Activated CD4-positive, alpha-beta T cell treated with anti-CD3 and anti-CD28 coated beads, Interleukin-2, amount 10 ng/mL, durations not matched to agents 7 days and 5 days (primary cell): ENCODE measurements at places on chromosomes 6 and 20. TPM values are rescaled to one million over a fixed set of nuclear protein-coding genes. Genes with fewer than 3 reads are reported as not detected.

Gene NEURL2
- total RNA-seq: 2.6 TPM

Gene SLC22A2
- total RNA-seq: not detected

Gene SMIM13
- 7.9 TPM for total RNA-seq

- H3K4me1 ChIP-seq: no peaks in the 10 kb centered on the region
- DNase-seq: peak; percentile 10
- H3K27me3 ChIP-seq: no peaks in the 10 kb centered on the region
- H3K36me3 ChIP-seq: no peaks in the 10 kb centered on the region
Observed at GRCh38 chr6:153947808-153948447, 91.1 kb upstream of the OPRM1 start.

DNA sequence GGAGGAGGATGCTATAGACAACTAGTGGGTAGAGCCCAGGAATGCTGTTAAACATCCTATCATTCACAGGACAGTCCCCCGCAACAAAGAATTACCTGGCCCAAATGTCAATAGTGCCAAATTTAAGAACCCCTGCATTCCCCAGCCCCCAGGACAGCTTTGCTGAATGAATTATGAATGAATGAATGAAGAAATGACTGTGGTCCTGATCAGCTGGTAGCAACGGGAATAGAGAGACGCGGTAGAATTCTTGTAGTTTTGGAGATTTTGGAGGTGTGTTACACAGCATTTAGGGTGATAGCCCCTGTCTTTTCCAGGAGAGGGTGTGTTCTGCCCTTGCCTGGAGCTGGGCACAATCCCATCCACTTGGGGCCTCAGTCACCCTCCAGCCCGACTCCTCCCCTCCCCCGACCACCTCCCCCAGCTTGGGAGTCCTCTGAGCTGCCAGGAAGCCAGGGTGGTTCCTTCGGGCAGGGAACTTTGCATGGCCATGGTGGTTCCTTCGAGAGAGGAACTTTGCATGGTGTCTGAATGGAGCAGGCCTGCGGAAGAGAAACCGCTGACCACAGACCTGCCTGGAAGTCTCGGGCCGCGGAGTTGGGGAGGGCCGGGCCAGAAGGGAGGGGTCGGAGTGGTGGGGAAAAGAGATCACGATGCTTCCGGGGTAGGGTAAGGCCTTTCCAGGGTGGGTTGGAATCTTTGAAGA is 1.0 kb upstream of the HCK start:
- no peaks in the 10 kb centered on the region for H3K36me3 ChIP-seq
- peaks cover 19% of the 10 kb centered on the region for H3K4me1 ChIP-seq
- no peak for DNase-seq
- H3K4me3 ChIP-seq: no peak overlapping the region

DNA sequence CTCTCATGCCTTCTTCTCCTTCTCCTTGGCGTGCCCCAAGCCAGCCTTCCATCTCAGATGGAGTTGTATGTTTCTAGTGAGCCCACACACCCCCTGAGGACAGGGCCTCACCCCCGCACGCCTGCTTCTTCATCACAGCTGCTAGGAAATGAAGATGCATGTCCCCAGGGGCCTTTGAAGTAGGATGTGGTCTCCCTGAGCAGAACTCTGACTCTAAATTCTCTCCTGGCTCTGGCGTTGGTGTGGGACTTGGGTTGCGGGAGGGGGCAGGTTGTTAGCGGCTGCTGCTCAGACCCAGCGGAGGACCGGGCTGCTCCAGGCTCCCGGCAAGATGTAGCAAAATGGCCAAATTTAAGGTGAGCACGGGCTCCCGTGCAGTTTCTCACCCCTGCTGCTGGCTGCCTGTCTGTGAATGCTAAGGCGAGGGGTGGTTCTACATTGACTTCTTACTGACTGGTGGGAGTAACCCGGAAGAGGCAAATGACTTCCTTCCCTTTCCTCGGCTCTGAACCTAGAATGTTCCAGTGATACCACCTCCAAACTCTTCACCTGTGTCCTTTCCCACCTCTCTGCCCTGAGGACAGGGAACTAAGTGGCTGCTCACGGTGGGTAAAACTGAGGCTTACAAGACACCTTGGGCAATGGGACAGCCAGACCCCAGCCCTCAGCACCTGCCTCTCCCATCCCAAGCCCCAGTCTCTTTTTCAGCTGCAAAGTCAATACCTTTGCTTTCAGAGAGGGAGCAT is 8.8 kb downstream of the SYNJ2 start:
- peaks cover 51% of the 10 kb centered on the region for H3K4me1 ChIP-seq
- H3K36me3 ChIP-seq: peaks cover 9% of the 10 kb centered on the region
- DNase-seq: peak; percentile 51
- peak overlapping the region; percentile 66 for H3K4me3 ChIP-seq

GRCh38 chr6:166402582-166403277 is 20.0 kb upstream of the MPC1 start:
- peaks cover 5% of the 10 kb centered on the region for H3K4me1 ChIP-seq
- H3K27me3 ChIP-seq: peaks cover 6% of the 10 kb centered on the region
- DNase-seq: no peak
- no peak overlapping the region for H3K4me3 ChIP-seq
- no peaks in the 10 kb centered on the region for H3K36me3 ChIP-seq
- no peak overlapping the region for H3K27ac ChIP-seq

DNA sequence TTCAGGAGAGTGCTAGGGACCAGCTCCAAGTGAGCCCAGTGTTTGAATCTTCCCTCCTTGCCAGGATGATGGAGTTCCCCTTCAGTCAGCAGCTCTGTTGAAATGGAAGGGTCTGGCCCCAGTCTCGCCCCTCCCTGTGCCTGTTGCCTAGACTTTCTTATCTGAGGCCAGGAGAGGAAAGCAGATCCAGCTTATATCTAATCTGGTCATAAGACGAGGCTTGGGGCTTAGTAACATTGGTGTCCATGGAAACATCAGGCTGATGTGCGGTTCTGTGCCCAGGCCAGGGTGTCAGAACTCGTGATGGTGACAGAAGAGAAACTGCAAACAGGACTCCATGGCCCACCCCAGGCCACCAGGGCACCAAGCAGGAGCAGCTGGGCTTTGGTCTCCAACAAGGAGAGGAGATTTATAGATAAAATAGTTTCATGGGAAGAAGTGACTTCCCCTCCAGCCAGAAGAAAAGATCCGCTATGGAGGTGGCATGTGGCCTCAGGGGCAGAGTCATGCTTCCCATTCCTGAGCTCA is 9.8 kb downstream of the MAS1L start:
- no peak overlapping the region for H3K4me3 ChIP-seq
- peaks cover 11% of the 10 kb centered on the region for H3K27me3 ChIP-seq
- H3K27ac ChIP-seq: no peak overlapping the region

- no peaks in the 10 kb centered on the region for H3K4me1 ChIP-seq
- H3K36me3 ChIP-seq: no peaks in the 10 kb centered on the region
- H3K27me3 ChIP-seq: no peaks in the 10 kb centered on the region
- no peak overlapping the region for H3K4me3 ChIP-seq
- H3K27ac ChIP-seq: no peak overlapping the region
- no peak for DNase-seq
Observed at GRCh38 chr6:101700655-101701054, 307.1 kb downstream of the GRIK2 start.

GRCh38 chr6:20583444-20583800 is 49.2 kb downstream of the CDKAL1 start:
- no peak for DNase-seq
- H3K27me3 ChIP-seq: no peaks in the 10 kb centered on the region
- peaks cover 10% of the 10 kb centered on the region for H3K4me1 ChIP-seq
- no peak overlapping the region for H3K4me3 ChIP-seq

DNA sequence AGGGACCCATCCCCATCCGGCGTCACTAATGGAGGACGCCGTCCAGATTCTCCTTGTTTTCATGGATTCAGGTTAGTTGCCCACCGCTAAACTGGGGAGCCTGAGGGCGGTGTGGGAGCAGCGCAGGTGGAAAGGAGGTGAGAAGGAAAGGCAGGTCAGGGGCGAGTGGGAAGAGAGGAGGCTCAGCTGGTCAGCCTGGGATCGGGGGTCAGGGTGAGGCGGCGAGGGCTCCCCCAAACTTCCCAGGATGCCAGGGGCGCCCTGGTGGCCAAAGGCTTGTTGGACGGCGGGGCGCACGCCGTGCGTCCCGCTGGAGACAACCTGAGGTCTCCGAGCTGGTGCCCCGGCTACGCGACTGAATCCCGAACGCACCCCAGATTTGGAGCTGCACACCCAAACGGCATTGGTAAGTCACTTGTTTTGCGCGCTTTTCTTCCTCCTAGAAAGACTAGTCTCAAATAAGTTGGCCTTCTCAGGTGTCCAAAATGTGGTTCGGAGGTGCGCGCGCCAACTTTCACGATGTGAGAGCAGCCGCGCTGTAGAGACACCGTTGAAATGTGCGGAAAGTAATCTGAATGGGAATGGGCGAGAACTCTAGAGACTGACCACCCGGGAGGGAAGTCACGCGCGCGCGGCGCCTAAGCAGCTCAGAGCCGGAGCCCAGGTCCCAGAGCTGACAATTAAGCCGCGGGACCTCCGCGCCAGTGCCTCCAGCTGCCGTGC is 9.7 kb downstream of the GNAS-AS1 start:
- no peak overlapping the region for H3K27ac ChIP-seq
- peaks cover 1% of the 10 kb centered on the region for H3K36me3 ChIP-seq
- H3K27me3 ChIP-seq: peaks cover 75% of the 10 kb centered on the region
- H3K4me1 ChIP-seq: peaks cover 20% of the 10 kb centered on the region
- DNase-seq: no peak

DNA sequence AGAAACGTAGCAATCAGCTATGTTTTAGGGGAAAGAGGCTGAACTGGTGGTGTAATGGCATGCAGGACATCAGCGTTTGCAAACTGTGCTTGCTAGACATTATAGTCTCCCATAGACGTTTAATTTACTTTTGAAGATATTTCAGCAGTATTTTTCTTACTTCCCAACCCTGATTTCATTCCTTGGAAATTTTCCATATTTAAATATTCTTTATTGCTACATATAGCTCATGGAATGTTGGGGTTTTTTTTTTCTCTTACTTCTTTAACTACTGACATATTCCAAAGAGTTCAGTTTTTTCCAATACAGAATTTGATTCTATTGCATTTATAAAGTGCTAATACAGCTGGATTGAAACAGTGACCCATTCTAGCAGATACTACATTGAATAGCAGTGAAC is 694.4 kb upstream of the CITED2 start:
- H3K4me1 ChIP-seq: no peaks in the 10 kb centered on the region
- no peak overlapping the region for H3K4me3 ChIP-seq
- DNase-seq: no peak
- no peaks in the 10 kb centered on the region for H3K36me3 ChIP-seq
- peaks cover 5% of the 10 kb centered on the region for H3K27me3 ChIP-seq

- no peak overlapping the region for H3K27ac ChIP-seq
- no peak overlapping the region for H3K4me3 ChIP-seq
- no peak for DNase-seq
- peaks cover 18% of the 10 kb centered on the region for H3K27me3 ChIP-seq
Observed at GRCh38 chr6:6243846-6244245, 76.6 kb downstream of the F13A1 start.

- no peak overlapping the region for H3K4me3 ChIP-seq
- DNase-seq: no peak
- peaks cover 7% of the 10 kb centered on the region for H3K4me1 ChIP-seq
- no peaks in the 10 kb centered on the region for H3K36me3 ChIP-seq
Observed at GRCh38 chr6:134190883-134191282, 127.0 kb downstream of the SGK1 start.

DNA sequence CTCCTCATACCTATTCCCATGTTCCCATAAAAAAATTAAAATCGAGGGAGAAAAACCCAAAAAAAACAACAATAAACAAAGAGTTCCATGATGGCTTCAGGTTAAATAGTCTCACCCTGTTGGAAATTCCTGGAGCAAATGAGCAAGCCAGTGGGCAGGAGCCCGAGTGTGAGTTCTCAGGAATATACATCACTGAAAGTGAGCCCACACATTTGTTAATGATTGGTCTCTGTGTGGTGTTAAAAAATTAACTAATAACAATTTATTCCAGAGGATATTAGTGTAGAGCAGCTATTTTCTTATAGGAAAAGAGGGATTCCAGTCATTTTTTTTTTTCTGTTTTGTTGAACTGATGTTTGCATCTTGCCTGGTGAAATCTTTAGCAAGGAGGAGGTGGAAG is 12.9 kb downstream of the PHACTR3 start:
- H3K27me3 ChIP-seq: peaks cover 4% of the 10 kb centered on the region
- no peaks in the 10 kb centered on the region for H3K36me3 ChIP-seq
- H3K4me1 ChIP-seq: no peaks in the 10 kb centered on the region
- H3K4me3 ChIP-seq: no peak overlapping the region
- no peak overlapping the region for H3K27ac ChIP-seq

- H3K27ac ChIP-seq: no peak overlapping the region
- H3K36me3 ChIP-seq: peaks cover 36% of the 10 kb centered on the region
- no peaks in the 10 kb centered on the region for H3K27me3 ChIP-seq
- DNase-seq: no peak
Observed at GRCh38 chr20:21312813-21313474, 9.8 kb downstream of the XRN2 start.

- no peak overlapping the region for H3K4me3 ChIP-seq
- H3K27ac ChIP-seq: no peak overlapping the region
Observed at GRCh38 chr6:92762443-92763273, 656.7 kb downstream of the EPHA7 start.

Gene MEI4
- not detected for total RNA-seq

GRCh38 chr20:53923566-53924369 is 146.6 kb downstream of the BCAS1 start:
- no peak for DNase-seq
- no peaks in the 10 kb centered on the region for H3K27me3 ChIP-seq
- H3K4me1 ChIP-seq: peaks cover 22% of the 10 kb centered on the region

DNA sequence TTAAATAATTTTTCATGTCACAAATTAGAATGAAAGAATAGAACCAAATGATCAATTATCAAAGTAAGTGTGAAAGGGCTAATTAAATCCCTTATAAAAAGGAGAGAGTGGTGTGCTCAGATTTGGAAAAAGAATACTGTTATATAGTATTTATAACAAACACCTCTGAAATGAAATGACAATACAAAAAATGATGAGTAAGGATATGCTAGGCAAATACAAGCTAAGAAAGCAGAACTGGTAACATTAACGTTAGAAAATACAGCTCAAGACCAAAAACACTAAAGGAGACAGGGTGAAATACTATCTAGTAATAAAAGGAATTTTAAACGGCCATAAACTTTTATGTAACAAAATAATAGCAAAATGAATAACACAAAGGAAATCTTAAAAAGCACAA is 324.2 kb upstream of the RUNX2 start:
- no peak for DNase-seq
- H3K4me3 ChIP-seq: no peak overlapping the region
- peaks cover 36% of the 10 kb centered on the region for H3K4me1 ChIP-seq
- H3K36me3 ChIP-seq: peaks cover 13% of the 10 kb centered on the region

- no peaks in the 10 kb centered on the region for H3K36me3 ChIP-seq
- no peak for DNase-seq
- no peak overlapping the region for H3K4me3 ChIP-seq
- H3K4me1 ChIP-seq: no peaks in the 10 kb centered on the region
- H3K27ac ChIP-seq: no peak overlapping the region
Observed at GRCh38 chr20:4833074-4833728, 111.5 kb downstream of the PRND start.

Gene C6orf120
- 17.0 TPM for total RNA-seq

GRCh38 chr6:43909474-43910148 is 139.6 kb downstream of the VEGFA start:
- DNase-seq: no peak
- peaks cover 1% of the 10 kb centered on the region for H3K27me3 ChIP-seq
- H3K36me3 ChIP-seq: no peaks in the 10 kb centered on the region
- H3K27ac ChIP-seq: no peak overlapping the region
- no peak overlapping the region for H3K4me3 ChIP-seq
